NCI-H187 treated with DMSO at 0.1 percent for 48 hours (cell line): ENCODE measurements at places on chromosomes 2 and 18.

DNA sequence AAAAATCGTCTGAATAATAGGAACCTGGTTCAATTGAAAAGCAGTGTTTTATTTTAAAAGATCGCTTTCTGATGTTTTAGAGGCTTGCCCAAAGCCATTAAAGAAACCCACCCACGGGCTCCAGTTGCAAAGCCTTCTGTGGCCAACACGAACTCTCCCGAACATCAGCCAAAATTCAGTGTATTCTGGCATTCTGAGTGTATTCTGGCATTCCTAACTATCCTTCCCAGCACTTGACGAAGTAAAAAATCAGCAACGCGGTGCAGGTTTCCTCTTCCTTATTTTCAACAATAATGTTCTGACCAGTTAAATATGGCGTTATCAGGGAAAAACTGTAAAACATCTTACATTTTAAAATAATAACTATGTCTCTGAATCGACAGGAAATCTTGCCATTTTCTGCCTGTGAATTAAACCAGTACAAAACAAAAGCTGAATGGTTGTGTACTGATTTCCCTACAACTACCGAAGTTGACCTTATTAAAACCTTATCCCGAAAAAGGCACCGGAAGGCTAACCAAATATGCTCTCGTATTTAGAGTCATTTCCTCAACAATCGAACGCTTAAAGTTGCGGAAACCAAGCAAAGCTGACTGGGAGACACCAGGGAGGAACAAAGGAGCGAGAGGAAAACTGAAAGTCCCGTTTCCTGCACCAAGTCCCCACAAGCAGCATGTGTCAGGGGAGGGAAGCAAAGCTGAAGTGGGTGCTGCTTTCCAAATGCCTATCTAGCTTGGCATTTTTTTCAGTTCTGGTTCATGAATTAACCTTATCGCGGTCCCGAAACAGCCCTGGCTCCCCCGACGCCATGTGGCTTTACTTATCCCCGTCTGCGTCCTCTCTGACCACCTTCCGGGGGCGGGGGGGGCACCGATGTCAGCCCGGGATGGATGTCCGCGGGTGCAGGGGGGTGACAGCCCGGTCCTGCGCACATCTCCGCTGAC, 44.3 kb downstream of the ZNF516 start:
- DNase-seq = no peak

GRCh38 chr2:114724454-114724853, 282.0 kb downstream of the DPP10 start:
- DNase-seq = no peak

- no peak for DNase-seq
Observed at GRCh38 chr2:230660294-230661060, 52.2 kb upstream of the CAB39 start.

GRCh38 chr2:133986881-133987795, 266.7 kb upstream of the MGAT5 start:
- no peak for DNase-seq

DNA sequence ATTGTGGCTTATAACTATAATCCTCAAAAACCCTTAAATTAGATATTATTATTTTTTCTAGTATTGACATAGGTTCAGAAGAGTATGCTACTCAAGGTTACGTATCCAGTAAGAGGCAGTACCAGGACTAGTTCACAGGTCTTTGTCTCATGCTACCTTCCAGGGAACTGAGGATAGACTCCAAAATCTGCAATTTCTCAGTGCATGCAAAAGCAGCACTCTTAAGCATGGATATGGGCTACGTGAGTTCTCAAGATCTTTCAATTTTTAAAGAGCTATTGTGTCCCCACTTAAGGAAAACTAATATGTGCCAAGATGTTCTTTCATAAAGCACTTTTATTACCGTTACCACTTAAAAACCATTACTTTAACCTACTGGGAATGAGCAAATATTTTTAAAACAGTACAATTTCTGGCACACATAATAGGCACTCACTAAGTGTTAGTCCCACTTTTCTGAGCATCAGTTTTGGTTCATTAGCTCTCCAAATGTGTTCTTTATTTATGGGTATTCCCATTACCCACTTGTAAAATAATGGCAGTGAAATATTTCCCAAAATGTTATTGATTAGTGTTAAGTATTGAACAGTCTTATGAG, 113.8 kb upstream of the TTN start:
- DNase-seq = no peak

- no peak for DNase-seq
Observed at GRCh38 chr2:33292981-33293595, 183.4 kb upstream of the RASGRP3 start.

GRCh38 chr18:12928641-12929040, 19.2 kb upstream of the SEH1L start:
- no peak for DNase-seq

DNA sequence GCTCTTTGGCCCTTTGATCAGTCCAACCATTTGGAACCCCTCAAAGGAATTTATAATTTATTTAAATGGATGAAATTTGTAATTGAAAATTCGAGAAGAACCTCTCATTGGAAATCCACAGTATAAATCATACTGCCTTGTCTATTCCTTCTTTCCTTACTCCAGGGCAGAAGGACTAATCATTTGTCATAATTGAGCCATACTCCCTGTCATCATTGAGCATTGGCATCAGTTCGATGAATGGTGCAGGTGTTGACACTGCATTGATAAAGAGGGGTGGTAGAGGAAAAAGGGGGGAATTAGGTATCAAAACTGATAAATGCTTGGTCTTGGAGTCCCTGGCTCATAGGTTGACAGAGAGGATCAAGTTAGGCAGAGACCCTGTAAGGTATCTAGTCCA, 2.0 kb downstream of the VSNL1 start:
- no peak for DNase-seq

DNA sequence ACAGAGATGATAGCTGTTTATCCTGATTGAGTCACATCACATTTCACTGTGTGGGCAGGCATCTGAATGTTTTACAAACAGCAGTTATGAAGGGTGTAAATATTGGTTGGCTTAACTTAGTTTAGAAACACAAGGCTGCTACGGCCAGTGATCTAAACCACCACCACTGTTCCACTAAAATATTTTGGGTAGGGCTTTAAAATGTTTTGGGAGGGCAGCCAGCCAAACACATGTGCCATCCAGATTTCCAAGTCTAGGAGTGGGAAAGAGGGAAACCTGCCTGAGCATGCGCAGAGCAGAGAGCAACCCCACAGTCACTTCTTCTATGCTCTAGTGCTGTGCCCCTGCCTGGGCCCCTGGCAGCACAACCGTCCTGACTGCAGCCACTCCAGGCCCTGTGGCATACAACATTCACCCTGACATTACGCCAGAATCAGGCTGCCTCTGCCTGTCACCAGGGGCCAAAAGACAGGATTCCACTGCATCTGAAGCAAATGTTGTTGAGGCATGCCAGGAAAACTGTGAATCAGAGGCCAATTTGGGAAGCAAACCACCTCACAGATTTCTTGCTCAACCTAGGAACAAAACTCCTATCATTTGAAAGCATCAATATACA, 74.8 kb upstream of the COL5A2 start:
- DNase-seq = no peak

- no peak for DNase-seq
Observed at GRCh38 chr2:134452042-134452733, 198.3 kb downstream of the MGAT5 start.
